ENCODE measurements at places on chromosomes 16 and 17.

DNA sequence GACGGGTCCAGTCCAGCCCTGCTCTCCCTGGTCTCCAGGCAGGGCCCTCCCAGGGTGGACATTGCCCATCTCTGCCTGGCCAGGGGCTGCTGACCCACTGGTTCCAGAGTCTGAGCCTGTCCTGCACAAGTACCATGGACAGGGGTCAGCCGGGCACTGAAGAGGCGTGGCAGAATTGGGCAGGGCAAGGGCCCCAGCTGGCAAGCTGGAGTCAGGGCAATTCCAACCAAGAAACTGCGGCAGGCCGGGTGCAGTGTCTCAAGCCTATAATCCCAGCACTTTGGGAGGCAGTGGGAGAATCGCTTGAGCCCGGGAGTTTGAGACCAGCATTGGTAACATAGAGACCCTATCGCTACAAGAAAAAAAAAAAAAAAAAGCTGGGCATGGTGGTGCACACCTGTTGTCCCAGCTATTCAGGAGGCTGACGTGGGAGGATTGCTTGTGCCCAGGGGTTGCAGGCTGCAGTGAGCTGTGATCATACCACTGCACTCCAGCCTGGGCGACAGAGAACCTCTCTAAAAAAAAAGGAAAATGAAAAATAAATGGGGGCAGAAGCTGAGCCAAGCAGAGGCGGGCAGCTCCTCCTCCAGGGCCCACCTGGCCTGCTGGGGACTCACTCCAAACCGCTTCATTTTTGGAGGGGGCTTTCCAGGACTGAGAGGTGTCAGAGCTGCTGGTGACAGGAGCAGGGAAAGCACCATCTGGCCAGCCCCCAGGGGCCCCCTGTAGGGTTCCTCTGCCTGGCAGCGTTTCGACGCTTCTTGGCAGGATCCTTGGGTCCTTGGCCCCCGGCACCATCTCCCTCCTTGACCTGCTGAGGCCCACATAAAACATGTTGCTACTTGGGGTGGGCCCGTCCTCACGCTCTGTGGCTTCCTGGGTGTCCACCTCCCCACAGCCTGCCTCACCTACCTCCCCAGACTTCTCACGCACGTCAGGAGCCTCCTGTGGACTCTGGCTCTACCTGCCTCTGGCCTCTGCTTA is 2.9 kb upstream of the MAFG start:
- DNase-seq = no peak

DNA sequence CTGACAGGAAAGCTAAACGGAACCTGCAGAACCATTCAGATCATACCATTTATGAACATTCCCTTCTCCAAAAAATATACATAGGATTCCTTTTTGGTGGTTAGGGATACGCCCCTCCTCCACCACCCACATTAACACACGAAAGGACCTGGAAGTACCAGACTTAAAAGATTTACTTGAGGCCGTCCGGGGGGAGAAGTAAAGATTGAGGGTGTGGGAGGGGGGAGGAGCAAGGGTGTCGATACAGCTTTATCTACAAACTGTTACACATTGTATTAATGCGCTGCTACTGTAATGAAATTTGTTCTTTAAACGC is 537 bp downstream of the PALB2 start:
- DNase-seq = no peak

DNA sequence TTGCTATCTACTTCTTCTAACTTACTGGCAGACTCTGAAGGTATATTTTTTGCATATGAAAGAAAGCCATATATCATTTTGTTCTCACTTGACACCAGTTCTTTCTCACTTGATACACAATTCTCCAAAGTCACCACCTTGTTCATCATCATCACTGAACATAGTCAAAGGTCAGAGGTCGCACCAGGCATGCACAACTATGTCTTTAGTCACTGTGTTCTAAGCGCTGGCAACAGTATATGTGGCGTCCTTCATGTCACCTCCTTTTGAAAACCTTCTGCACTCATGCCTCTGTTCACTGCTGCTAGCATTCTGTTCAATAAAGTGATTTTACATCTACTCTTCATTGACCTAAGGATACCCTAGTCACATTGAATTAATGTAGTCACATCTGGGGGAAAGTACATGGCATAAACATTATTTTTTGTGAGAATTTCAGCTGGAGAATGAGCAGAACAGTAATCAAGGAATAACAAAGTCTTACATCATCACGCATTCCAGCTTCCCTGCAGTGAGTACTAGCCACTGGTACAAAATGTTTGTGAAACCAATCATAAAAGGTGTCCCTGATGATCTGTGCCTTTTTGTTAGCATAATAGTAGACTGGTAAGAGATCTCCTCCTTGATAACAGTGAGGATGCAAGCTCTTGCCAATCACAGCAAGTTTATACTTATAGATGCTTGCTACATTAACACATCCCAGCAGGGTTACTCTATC is 20.5 kb upstream of the TBX4 start:
- no peak for DNase-seq

DNA sequence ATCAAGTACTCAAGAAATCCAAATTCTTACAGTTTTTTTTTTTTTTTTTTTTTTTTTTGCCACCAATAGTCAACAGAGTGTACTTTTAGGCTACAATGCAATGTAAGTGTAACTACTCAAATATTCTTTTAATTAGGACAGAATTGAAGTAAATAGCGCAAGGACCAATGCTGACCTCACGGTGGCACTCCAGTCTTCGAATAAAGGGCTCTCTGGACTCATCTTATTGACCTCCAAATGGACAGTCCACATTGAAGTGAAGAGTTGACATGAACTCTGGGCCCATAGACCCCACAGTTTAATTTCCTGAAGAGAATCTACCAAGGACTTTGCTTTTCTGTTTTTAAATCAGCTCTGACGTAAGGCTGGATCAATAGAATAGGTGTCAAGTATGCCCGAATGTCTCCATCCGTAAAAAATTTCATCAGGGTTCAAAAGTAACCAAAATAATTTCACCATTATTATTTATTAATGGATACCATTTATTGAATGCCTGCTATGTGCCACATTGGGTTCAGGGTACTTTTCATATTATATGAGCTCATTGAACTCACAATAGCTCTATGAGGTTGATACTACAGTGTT is 7.3 kb upstream of the DDX52 start:
- DNase-seq = no peak

DNA sequence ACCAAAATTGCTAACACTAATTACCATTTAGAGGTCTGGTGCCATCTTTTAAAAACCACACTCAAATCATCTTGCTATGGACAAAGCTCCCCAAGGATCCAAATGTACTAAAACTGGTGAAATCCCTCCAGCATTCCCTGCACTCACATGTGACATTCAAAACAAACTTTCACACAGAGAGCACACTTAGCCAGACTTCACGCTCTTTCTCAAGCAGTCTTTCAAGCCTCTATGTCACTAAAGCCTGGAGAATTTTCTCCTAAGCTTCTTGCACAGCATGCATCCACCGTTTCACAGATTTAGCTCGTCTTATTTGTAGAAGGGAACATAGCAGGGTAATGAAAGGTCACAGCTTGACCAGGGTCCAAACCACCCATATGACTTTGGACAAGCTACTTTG is 19.3 kb downstream of the CMTM3 start:
- no peak for DNase-seq

DNA sequence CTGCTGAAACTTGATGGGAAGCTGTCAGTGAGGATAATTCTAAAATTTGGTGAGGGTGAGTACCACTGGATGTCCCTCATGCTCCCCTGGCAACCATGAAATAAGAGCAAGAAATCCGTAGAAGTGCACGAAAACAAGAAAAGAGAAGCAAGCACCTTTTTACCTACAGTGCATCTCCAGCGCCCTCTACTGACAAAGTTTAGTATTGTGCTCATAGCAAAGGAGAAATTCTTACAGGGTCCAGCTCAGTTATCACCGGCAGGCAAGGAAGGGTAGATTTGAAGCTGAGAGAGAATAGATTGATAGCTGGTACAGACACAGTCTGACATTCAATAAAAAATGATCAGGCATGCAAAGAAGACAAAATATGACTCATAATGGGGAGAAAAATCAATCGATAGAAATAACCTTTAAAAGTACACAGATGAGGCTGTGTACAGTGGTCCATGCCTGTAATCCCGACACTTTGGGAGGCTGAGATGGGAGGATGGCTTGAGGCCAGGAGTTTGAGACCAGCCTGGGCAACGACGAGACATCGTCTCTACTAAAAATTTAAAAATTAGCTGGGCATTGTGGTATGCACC is 28.3 kb upstream of the TEX2 start:
- DNase-seq = no peak

GRCh38 chr17:164303-165235 is 16.9 kb downstream of the DOC2B start:
- DNase-seq = no peak

DNA sequence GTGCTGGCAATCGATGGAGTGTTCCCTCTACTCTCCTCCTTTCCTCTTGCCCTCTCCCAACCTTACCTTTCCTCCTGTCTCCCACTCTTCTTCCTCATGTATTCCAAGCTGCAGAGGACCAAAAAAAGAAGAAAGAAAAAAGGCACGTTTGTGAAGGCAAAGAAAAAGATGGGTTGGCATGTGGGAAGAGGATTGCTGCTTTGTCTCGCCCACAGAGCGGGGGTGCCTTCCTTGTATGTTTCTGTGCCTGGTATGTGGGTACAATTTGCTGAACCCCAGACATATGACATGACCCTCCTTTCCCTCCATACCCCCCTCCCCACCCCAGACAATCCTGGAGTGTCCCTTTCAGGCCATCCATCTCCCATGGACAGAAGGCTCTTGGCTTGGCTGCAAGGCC is 13.1 kb upstream of the CTCF start:
- DNase-seq = no peak

- DNase-seq = no peak
These were observed 6.8 kb upstream of the EVPLL start for GRCh38 chr17:18370761-18371160.

GRCh38 chr16:82681592-82681991 is 54.8 kb downstream of the CDH13 start:
- DNase-seq = no peak

DNA sequence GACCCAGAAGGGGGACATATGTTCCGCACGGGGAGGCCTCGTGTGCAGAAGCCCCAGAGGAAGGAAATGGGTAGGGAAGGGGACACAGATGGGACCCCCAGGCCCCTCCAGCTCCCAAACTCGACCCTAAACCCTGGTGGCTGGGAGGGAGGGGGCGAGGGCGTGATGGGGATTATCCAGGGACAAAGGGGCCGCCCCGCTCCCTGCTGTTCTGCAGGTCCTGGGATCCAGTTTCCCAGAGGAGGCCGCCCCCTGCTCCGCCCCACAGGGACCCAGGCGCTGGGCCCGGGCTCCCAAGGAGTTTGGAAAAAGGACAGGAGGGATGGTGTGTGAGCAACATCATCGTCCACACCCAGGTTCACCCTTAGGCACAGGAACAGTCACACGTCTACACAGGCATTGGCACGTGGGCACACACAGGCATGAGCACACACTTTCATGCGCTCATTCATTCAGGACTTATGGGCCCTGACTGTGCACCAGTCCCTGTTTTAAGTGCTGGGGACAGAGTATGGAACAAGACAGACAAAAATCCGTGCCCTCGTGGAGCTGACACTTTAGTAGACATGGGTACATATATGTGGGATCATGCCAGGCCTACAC is 12.8 kb upstream of the FBXL19 start:
- DNase-seq = no peak

DNA sequence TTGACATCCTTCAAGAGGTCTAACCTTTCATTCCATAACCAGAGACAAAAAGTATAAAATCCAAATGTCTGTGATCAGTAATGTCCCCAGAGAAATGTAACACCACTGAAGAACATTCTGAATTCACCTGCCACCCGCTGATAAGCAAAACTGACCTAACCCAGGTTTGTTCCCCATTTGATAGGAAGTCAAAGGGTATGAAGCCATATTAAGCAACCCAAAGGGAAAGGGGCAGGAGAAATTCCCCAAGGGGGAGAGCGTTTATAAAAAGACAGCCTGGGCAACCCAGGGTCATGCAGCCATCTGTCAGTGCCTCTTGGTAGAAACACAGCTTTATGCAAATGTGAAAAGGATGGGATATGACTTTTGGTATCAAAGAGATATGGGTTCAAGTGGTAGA is 30.7 kb upstream of the PIK3R6 start:
- no peak for DNase-seq

- no peak for DNase-seq
These were observed 61.1 kb upstream of the CIBAR2 start for GRCh38 chr16:85173146-85173980.

- DNase-seq = no peak
These were observed 1.3 kb downstream of the CCR10 start for GRCh38 chr17:42680331-42680808.

Measured in NCI-H2081 treated with DMSO at 0.1 percent for 48 hours (cell line).